Stimulated activated naive CD8-positive, alpha-beta T cell treated with anti-CD3 and anti-CD28 coated beads, Interleukin-15, amount 100 ng/mL, for 72 hours (primary cell): ENCODE measurements at places on chromosomes 1 and 21.

DNA sequence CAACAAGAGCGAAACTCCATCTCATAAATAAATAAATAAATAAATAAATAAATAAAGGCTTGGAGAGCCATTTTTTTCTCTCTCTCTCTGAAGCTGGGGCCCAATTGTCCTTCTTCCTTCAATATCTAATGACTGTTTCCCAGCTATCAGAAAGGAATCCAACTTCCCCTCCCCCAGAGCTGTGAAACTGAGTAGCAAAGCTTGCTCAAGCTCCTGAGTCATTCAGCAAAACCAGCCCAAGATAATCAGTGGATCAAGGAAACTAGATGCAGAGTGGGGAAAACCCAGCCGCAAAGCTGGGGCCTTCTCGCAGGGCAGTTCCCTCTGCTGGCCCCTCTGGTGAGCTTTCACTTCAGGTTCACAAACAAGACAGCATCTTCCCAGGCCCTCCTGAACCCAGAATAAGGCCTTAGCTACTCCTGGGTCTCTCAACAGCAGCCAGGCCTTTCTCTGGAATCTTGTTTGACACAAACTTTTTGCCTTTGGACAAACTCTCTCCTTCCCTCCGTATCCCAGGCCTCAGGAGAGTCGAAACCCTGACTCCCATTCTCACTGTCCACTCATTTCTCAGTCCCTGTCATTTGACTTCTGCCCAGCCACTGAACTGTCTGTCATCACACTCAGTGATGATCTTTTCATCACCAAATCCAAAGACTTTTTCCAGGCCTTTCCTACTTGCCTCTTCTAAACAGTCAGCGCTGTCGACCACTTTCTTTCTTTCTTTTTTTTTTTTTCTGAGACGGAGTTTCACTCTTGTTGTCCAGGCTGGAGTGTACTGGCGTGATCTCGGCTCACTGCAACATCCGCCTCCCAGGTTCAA lies 18.0 kb upstream of the PTP4A2 start:
- peak; percentile 91 for DNase-seq

- no peak for DNase-seq
Observed at GRCh38 chr1:203082571-203083462, 3.0 kb downstream of the MYOG start.

- peak; percentile 67 for DNase-seq
Observed at GRCh38 chr1:153617663-153618062, 1.5 kb upstream of the S100A14 start.

DNA sequence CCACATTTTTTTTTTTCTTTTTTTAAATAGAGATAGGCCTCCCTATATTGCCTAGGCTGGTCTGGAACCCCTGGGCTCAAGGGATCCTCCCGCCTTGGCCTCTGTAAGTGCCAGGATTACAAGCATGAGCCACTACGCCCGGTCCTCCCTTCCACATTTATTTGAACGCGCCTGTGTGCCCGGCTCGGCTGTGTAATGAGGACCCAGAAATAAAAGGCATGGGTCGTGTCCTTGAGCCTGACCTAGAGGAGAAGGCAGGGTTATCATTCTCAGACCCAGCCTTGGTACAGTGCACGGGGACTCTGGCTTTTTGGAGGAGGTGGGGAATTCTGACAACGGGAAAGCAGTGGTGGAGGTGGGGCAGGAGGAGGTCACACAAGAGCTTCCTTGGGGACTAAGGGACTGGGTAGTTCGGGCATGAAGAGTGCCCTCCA lies 841 bp downstream of the CENPF start:
- no peak for DNase-seq

DNA sequence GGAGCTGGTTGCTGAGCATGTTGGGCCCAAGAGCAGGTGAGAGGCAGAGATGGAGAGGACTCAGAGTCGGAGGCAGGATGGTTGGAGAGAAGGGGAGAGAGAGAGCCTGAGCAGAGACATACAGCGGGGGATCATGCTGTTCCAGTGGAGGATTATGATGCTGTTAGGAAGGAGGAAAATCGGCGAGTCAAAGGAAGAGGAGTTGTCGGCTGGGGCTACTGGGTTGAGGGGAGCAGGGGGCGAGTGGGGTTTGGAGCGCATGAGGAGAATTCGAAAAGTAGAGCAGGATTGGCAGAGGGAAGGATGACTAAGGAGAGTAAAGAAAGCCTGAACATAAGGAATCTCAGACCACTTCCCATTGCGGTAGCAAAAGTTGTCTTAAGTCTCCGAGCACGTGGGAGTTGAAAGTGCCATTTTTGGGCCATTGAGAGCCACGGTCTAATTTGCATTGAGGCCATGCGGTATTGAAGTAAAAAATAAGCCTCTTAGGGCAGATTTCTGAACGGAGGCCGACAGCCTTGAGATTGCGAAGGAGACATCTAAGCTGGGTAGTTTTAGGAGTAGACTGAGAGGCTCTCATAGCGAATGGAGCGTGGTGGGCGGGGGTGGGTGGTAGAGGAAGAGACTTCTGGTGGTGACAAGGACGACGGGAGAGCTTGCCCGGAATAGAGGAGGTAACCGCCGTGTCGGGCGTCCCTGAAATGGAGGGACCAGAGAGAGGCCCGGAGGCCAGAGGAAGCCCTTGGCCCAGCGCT lies 140.4 kb upstream of the ETV3 start:
- no peak for DNase-seq
